Fibroblast of skin of left quadriceps (primary cell): ENCODE measurements at places on chromosomes 1 and 21.
A peak's percentile ranks its signal among the peaks of the same experiment; 100 is the strongest.

DNA sequence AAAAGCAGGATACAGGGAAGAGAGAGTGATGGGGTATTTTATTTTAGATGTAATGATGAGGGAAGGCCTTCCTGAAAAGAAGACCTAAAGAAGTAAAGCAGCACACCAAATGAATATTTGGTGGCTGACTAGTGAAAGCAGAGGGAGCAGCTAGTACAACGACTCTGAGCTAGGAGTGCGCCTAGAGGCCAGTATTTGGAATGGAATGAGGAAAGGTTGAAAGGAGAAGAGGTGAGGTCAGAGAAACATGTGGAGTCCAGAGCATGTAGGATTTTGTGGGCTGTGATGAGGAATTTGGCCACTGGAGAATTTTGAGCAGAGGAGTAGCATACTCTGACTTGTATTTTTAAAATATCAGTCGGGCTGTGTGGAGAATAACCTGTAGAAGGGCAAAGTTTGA lies 11.8 kb upstream of the RPL5 start:
- no peak for DNase-seq

- no peak for DNase-seq
Measured at GRCh38 chr1:33277488-33278084, 21.3 kb downstream of the ZNF362 start.

GRCh38 chr1:25054526-25055323 lies 124.6 kb upstream of the RUNX3 start:
- no peak for DNase-seq

DNA sequence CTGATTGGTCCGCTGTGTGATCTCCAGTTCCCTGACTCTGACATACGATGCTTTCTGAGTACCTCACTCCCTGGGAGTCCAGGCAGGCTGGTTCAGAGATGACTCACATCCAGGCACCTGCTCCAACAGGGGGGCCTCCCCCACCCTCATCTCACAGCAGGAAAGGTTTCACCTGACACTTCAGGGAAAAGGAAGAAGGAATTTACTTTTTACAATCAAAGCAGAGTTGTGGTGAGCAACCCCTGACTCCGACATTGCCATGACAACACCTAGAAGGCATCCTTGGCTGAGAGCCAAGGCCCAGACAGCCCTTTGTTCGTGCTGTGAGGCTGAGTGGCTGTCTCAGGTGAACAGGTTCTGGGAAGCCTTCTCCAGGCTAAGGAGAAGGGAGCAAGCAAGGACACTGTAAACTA lies 164.6 kb upstream of the GJB5 start:
- no peak for DNase-seq

GRCh38 chr1:101124405-101124804 lies 98.8 kb upstream of the DPH5 start:
- no peak for DNase-seq

DNA sequence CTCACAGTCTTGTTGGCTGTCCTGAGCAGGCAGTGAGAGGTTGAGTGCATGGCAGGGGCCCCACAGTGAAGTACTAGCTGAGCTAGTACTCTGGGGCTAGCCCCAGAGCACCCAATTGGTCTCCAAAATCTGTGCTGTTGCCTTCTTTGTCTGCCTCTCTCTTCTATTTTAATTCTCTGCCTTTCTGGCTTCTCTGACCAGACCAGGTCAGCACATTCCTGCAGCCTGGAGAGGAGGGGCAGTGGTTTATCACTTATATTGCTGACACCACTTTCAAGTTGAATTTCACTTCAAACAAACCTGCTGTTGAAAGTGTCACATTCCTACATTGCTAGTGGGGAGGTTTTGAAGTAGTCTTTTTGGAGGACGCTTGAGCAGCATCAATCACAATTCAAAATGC lies 628.7 kb downstream of the PTPRU start:
- no peak for DNase-seq

DNA sequence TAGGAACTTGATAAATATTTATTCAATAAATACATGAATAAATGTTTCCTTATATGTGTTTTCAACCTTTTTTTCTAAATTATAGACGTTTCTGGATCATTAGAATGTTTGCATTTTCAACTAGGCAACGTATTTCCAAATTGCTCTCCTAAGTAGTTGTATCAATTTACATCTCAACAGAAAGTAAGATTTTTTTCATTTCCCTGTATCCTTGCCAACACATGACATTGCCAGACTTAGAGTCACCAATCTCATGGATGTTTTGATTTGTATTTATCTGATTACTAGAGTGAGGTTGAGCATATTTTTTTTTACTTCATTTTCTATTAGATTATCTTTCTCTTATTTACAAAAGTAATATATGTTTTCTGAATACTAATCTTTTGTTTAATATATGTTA lies 22.2 kb upstream of the SMG7 start:
- DNase-seq = no peak

GRCh38 chr1:118339400-118340124 lies 154.5 kb upstream of the SPAG17 start:
- DNase-seq = peak; percentile 34

- peak; percentile 51 for DNase-seq
Measured at GRCh38 chr1:240831191-240831631, 219.3 kb upstream of the GREM2 start.

- no peak for DNase-seq
Measured at GRCh38 chr1:226586650-226587422, 38.3 kb downstream of the STUM start.

DNA sequence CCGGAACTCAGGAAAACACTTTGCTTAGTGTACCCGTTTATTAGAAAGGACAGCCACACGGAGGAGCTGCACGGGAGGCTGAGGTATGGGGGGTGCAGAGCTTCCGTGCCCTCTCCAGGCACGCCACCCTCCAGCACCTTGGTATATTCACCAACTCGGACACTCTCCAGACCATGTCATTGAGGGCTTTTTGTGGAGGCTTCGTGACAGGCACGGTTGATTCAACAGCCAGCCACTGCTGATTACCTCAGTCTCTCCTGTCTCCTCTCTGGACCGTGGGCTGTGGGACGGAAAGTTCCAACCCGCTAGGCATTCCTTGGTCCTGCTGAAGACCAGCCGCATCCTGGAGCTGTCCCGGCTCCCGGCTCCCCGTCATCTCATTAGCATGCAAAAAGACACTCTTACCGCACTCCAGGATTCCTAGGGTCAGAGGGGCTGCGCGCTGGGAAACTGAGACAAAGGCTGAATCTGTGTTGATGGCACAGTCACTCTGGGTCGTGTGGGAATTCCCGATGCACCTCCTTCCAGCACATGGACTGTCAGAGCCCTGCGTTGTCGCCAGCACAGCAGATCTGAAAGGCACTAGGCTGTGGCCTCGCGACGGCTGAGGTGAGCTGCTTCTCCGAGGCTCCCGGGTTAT lies 65.6 kb downstream of the PRKCZ start:
- DNase-seq = no peak
